ENCODE measurements at places on chromosomes 4 and X. TPM values are rescaled to one million over a fixed set of nuclear protein-coding genes. Genes with fewer than 3 reads are reported as not detected.

The PCDH10 gene
- 0.13 TPM for total RNA-seq

The MAGEC1 gene
- not detected for total RNA-seq

DNA sequence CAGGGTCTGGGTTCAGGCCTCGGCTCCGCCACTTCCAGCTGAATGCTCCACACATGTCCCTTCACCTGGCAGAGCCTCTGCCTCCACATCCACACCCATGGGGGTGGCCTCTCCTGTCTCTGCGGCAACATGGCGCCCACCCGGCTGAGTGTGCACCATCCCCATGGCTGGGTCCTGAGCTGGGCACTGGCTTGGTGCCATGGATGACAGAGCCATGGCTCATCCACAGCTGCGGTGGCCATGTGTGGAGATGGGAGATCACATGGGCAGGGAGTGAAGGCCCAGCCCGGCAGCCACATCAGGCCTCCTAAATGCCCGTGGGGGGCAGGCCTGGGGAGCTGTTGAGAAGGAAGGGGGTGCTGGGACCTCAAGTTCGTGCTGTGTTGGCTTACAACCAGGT, 213.7 kb downstream of the AFAP1 start:
- peaks cover 12% of the 10 kb centered on the region for H3K27me3 ChIP-seq
- no peak for DNase-seq
- no peaks in the 10 kb centered on the region for H3K4me1 ChIP-seq
- no peak overlapping the region for H3K4me3 ChIP-seq
- no peak overlapping the region for H3K27ac ChIP-seq

GRCh38 chrX:104430742-104431119, 135.3 kb upstream of the IL1RAPL2 start:
- H3K4me1 ChIP-seq: no peaks in the 10 kb centered on the region
- DNase-seq: no peak
- no peaks in the 10 kb centered on the region for H3K27me3 ChIP-seq
- H3K4me3 ChIP-seq: no peak overlapping the region
- H3K36me3 ChIP-seq: no peaks in the 10 kb centered on the region

The CT47B1 gene
- not detected for total RNA-seq

The ERCC6L gene
- total RNA-seq: 1.9 TPM

- no peaks in the 10 kb centered on the region for H3K27me3 ChIP-seq
- H3K4me1 ChIP-seq: peaks cover 7% of the 10 kb centered on the region
- no peak overlapping the region for H3K4me3 ChIP-seq
- no peaks in the 10 kb centered on the region for H3K36me3 ChIP-seq
- H3K27ac ChIP-seq: no peak overlapping the region
Observed at GRCh38 chr4:166123546-166123945, 250.5 kb downstream of the TLL1 start.
